Activated CD4-positive, alpha-beta T cell treated with anti-CD3 and anti-CD28 coated beads, Interleukin-2, amount 50 U/mL, for 4 hours (primary cell): ENCODE measurements at places on chromosomes 1 and 21.

DNA sequence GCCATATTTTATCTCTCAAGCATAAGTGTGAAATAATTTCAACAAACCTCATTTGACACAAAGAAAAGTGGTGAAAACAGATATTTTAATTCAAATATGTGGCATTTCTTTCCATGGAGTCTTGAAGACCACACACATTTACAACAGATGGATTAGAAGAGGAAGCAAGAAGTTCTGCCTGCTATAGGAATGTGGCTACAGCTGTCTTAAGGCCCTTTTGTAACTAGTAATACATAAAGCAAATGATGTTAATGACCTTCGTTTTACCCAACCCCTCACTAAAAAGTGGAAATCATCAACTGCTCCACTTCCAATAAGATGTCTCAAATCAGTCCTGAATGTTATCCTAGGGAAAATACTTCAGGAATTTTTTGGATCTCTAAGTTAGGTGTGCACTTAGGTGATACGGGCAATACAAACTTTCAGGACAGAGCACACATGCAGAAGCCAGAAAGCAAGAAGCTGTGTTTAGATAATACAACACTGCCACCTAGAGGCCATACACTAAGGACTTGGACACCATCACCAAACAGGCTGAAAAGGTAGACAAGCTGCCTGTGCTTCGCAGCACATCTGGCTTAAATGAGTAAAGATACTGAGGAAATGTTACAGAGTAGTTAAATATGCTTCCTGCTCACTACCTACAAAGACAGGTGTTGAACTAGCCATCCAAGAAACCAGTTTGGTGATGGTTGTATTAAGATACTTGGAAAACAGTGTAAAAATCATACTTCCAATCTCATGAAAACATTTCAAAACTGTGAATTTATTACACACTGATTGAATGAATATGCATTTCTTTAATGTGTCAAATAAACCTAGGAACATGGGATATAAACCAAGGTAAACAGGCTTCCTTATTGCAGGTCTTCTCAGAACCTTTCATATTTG, 24.4 kb downstream of the RRAGC start:
- DNase-seq = peak; percentile 16

DNA sequence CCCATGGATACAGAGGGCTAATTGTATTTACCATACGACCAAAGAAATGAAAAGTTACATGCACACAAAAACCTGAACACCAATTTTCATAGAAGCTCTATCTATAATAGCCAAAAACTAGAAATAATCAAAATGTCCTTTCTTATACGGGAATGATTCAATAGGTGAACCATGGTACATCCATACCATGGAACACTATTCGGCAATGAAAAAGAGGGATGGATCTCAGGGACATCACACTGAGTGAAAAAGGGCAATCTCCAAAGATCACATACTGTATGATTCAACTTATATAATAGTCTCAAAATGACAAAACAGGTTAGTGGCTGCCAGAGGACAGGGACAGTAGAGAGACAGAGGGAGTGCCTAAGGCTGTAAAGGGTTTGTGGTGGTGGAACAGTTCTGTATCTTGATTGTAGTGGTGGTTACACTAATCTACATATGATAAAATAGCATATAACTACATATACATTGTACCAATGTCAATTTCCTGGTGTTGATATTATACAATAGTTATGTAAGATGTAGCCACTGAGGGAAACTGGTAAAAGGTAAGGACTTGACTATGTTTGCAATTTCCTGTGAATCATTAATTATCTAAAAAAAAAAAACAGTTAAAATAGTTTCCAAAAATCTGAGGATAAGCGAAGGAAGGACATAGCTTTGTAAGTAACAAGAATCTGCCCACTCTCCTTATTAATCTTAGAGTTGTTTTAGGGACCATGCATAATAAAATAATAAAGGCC, 3.7 kb downstream of the RSBN1 start:
- DNase-seq = no peak

DNA sequence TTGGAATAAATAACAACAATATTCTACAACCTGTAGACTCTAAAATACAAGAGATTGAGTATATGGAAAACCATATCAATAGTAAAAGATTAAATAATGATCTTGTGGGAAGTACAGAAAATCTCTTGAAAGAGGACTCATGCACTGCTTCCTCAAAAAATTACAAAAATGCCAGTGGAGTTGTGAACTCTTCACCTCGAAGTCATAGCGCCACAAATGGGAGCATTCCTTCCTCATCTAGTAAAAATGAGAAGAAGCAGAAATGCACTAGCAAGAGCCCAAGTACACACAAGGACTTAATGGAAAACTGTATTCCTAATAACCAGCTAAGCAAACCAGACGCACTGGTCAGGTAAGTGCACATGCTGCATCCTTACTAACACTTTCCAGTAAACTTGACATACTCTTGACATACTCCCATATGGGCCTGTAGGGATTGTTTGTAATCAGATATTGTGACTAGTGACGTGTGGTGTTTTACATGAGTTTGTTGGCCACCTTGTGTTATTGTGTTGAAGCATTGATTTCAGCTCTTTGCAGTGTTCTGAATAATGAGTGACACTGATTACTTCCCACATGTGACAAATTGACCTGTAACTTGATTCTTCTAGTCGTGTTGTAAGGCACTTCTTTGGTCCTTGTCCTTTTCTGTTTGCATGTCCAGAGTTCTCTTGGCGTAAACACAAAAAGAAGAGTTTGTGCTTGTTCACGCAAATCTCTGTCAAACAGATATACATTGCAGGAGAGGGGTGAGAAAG, 28.0 kb downstream of the MACO1 start:
- DNase-seq = no peak

DNA sequence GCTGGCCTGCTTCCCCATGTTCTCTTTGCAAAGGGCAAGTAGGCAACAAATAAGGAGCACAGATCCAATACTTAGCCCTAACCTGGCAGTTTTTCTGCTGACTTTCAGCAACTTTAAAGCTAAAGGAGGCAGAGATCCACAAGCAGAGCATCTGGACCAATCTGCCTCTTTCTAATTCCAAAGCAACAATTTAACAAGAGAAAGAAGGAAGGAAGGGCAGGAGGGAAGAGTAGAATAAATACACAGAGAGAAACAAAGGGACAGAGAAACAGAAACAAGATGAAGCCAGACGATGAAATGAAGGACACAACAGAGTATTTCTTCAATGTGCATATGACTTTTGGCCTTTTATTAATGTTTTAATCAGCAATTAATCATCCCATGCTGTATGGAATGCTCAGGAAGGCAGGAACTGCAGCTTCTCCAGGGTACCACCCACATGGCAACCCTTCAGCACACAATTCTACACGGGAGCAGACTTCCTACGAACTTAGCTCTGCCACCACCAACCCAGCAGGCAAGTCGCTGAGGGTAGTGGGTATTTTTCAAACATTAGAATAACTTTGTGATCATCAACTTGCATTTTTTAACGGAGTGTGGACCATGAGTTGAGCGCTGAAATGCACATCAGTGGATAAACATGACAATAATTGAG, 15.3 kb downstream of the CLCC1 start:
- DNase-seq = no peak

DNA sequence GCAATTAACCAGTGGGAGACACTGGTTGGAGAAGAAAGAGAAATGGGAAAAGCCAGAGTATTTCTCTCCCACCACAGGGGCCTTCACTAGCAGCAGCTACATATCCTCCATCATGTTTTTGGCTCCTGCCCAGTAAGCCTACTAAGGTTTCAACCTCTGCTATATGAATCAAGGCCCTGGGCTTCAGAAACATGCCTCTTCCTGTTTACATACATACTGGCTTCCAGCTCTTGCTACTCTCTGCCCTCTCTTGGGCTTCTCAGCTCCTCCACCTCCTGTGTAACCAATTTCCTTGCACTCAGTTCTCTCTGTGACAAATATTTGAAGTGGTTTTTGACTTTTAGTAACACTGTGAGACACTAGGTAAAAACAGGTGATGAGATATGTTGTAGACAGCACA, 80.8 kb downstream of the LRRC7 start:
- peak; percentile 0 for DNase-seq

- peak; percentile 67 for DNase-seq
Observed at GRCh38 chr1:18955441-18956192, 859 bp downstream of the IFFO2 start.

DNA sequence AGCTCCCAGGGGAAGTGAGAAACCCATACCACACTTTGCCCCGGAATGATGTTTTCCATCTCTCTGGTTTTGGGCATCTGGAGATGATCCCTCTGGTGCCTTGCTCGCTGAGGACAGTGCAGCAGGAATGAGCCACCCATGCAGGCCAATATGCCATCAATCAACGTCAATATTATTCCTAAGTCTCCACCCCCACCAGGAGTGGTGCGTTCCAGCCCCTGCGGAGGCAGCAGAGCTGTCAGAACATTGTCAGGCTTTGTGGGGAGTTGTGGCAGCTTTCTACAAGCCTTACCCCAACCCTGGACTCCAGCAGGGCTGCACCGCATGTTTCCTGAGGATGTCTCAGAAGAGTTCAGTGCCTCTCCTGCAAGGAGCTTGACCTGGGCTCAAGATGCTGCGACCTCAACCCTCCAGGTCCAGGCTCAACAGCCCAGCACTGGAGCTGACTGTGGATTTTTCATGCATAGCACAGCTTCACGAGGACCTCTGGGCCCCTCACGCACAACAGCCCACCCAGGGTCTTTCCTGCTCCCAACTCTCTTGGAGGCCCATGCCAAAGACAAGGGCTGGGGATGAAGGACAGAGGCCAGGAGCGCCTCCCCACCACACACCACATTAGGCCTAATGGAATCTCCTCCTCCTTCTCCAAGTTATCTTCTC, 67.5 kb downstream of the PSMG1 start:
- DNase-seq = no peak

DNA sequence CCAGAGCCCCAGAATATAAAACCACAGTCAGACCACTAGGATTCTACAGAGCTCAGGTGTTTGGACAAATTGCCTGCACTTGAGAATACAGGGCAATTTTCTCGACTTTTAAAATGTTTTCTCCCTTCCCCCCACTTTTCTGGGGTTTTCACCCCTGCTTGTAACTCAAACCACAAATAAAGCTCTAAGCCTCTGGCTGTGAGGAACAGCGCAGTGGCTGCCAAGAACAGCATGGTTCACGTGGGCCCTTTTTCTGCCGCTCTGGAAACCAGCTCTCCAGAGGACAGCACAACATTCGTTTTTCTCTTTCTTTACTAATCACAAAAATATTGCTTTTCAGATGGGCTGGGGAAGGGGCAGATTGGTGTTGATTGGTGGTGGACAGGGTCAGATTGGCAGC, 102.2 kb upstream of the JUN start:
- DNase-seq = no peak

GRCh38 chr1:86852289-86852688, 61.6 kb downstream of the SELENOF start:
- DNase-seq = no peak

GRCh38 chr1:165369255-165369848, 12.8 kb upstream of the LMX1A start:
- peak; percentile 30 for DNase-seq

GRCh38 chr21:33967086-33967571, 51.5 kb upstream of the ATP5PO start:
- DNase-seq = no peak

GRCh38 chr1:11062965-11063401, 3.2 kb upstream of the SRM start:
- no peak for DNase-seq

DNA sequence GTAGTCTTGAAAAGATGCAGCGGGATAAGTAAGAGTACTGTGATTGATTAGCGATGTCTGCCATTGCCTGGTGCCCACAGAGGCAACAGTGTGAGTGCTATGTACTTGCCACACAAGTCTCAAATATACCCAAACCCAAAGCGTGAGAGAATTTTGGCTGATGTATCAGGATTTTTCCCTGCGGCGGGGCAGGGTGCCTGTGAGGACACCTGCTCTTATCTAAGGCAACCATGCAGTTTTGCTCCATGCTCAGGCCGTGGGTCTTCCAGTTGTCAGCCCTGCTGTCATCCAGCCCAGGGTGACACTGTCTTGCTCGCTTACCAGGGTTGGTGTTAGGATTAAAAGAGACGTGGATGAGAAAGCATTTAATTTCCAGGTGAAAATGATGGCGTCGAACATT, 202.7 kb downstream of the PTPRU start:
- no peak for DNase-seq

GRCh38 chr1:71019233-71019969, 28.2 kb downstream of the PTGER3 start:
- no peak for DNase-seq

- no peak for DNase-seq
Observed at GRCh38 chr1:90707363-90707710, 9.8 kb downstream of the BARHL2 start.

- DNase-seq = no peak
Observed at GRCh38 chr21:41703857-41704501, 62.9 kb downstream of the RIPK4 start.

- DNase-seq = peak; percentile 68
Observed at GRCh38 chr1:212700223-212700891, 717 bp upstream of the BATF3 start.

GRCh38 chr1:6979003-6979613, 193.9 kb downstream of the CAMTA1 start:
- no peak for DNase-seq

DNA sequence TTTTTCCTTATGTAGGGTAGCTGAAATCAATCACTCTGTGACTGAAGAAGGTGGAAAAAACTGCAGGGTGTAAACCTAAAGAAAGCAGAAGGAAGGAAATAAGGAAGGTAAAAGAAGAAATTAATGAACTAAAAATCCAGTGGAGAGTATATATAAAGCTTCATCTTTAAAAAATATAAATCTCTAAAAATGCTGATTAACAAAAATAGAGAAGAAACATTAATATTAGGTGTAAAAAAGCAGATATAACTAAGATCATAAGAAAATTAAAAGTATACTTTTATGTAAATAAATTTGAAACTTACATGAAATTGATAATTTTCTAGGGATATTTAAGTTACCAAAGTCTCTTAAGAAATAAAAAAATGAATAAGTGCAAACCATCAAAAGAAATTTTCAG, 159.8 kb downstream of the GALNT2 start:
- no peak for DNase-seq

- no peak for DNase-seq
Observed at GRCh38 chr1:36642802-36643201, 160.1 kb upstream of the CSF3R start.

- DNase-seq = no peak
Observed at GRCh38 chr1:59577774-59578173, 237.0 kb upstream of the HOOK1 start.

GRCh38 chr1:62800825-62801306, 16.9 kb downstream of the ATG4C start:
- DNase-seq = no peak

- no peak for DNase-seq
Observed at GRCh38 chr1:90621986-90622385, 95.1 kb downstream of the BARHL2 start.
